ENCODE measurements at places on chromosomes 12 and 14.

DNA sequence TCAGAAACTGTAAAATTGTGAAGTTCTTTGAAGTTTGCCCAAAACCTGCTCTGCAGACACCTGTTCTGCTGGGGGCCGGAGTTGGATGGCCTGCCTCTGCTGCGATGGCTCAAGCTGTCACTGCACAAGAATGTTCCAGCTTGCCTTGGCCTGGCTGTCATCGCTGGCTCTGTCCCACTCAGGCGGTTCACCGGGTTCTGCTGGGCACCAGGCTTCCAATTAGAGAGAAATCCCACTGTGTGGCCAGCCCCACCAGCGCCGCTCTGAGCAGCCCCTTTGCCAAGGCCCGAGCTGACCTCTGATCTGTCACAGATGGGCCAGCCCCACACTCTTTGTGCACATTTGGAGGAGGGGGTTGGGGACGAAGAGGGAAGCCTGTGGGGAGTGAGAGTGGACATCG, 71.7 kb upstream of the GPATCH2L start:
- no peak for DNase-seq

GRCh38 chr12:100767371-100767770, 27.2 kb upstream of the ANO4 start:
- no peak for DNase-seq

- DNase-seq: no peak
These were observed 222.3 kb downstream of the ALG10 start for GRCh38 chr12:34244608-34245007.

GRCh38 chr12:100356644-100357223, at the start of gene SLC17A8:
Gene SLC17A8 (plus strand): TSS chr12:100357074. CDS start chr12:100357392, 318 bp downstream.
- DNase-seq: no peak

DNA sequence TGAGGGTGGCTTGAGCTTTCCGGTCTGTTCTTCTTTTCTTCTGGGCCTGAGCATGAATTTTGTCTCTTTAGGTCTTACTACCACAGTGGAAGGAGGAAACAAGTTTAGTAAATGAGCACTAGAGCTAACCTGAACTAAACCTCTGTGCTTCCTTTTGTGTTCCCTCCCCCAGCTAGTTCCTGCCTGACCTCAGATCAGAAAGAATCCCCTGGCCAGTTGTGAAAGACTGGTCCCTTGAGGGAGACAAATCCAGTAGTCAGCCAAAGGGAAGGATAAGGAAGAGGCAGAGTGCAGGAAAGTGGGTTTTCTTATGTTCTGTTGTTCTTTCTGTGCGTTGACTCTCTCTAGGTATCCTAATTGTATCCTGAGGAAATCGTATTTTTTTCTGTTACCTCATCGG, 17.5 kb downstream of the ZNF664 start:
- DNase-seq: no peak

Measured in HCEC 1CT (cell line).